ENCODE measurements at places on chromosomes 16 and 17.
A peak's percentile ranks its signal among the peaks of the same experiment; 100 is the strongest.

DNA sequence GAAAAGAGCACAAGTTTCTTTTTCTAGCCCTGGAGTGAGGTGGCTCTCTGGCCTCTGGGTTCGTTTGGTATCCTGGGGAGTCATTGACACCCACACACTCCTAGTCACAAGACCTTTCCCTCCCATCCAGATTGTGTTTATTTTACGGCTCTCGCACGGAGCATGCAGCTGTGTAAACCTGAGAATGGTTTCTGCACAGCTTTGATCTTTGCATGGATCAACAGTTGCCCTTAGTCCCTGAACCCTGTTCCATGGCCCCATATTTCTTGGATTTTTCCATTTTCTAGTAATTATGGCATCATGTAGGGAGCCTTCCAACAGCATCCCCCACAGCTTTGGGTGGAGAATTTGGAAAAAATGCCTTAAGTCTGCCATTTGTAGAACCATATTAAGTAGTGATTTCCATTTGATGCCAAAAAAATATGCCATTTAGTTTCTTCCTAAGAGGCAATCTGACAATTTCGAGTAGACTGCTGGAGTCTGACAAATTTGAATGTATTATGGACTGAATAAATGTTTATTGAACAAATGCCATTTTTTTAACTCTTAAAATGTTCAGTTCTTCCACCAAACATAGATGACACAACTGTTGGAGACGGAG is 197.7 kb downstream of the WWOX start:
- no peak for DNase-seq

DNA sequence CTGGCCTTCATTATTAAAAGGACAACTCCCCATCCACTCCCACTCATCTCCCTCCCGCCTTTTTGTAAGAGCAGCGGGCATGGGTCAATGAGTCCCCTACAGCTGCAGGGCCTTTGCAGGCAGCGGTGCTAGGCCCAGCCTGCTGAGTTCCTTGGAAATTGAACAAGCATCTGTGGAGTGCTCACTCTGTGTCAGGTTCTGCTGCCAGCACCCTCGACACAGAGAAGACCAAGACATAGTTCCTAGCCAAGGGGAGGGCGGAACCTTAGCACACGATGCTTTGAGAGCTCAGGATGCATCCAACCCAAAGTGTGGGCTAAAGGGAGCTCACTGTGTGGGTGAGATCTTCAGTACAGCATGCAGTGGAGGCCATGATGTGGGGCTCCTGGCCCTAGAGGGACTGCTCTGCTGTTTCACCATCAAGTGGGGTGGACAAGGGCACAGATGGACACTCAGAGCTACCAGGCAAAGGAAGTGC is 27.6 kb downstream of the RMI2 start:
- DNase-seq, result no peak

GRCh38 chr17:15124264-15124595 is 140.9 kb downstream of the PMP22 start:
- DNase-seq, result no peak

DNA sequence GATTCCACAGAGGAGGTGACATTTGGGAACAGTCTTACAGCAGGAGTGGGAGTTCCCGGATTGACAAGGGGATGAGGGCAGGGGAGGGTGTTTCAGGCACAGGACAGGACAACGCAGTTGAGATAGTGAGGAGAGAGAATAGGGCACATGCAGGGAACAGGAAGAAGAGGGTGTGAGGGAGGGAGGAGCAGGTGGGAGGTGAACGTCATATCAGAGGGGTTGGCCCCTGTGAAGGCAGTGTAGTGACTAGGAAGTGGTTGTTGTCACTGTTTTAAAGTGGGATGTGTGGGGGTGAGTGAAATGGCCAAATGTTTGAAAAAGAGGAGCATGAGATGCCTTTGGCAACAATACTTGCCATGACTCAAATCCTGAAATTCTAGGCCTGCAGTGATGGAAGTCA is 12.2 kb downstream of the PRKCB start:
- DNase-seq, result no peak

- DNase-seq, result peak; percentile 54
Measured at GRCh38 chr16:67406111-67406971, 9.9 kb downstream of the ZDHHC1 start.

- peak; percentile 86 for DNase-seq
Measured at GRCh38 chr17:68398691-68399637, 58.3 kb downstream of the WIPI1 start.

DNA sequence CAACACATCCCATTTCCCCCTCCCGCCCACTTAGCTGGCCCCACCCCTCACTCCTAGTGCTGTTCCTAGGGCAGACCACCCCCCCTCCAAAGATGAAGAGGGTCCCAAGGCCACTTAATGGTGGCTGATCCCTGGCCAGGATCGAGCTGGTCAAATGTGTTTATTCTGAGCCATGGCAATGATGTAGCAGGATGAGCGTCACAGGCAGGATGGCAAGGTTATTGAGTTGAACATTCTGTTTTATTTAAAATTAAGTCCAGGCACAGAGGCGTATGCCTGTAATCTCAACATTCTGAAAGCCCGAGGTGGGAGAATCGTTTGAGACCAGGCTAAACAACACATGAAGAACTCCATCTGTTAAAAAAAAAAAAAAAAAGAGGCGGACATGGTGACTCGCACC is 12.2 kb downstream of the ZNF423 start:
- no peak for DNase-seq

DNA sequence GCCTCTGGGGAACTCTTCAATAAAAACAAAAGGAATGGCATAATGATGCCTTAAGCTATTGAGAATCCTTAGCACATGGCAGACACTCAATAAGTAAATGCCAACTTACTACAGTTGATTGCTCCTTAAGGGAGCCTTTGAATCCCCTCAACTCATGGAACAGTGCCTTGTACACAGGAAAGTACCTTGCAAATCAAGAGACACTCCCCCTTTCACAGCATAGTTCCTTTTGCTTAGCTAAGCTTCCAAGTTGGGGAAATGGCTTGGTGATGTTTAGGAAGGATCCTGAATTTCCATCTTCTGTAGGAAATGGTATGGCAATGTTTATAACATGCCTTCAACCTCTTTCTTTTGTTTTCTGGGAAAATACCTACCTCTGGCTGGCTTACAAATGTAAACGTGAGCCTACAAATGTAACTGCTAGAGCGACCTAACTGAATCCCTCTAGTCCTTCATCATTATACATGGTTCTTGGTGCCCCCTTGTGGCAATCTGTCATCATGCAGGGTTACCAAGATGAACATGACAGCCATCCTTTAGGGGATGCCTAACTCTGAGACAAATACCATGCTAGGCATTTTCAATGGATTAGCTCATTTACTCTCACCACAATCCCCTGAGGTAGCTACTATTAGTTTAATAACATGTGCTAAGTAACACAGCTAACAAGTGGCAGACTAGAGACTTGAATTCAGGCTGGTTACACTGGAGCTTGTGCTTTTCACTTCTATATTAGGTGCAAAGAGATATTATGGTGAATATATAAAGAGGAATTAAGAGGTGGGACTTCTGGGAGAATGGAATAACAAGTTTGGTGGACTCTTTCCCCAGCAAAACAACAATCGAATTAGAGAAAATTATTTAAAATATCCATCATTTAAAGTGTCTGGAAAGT is 65.0 kb downstream of the MMD start:
- DNase-seq, result peak; percentile 74

DNA sequence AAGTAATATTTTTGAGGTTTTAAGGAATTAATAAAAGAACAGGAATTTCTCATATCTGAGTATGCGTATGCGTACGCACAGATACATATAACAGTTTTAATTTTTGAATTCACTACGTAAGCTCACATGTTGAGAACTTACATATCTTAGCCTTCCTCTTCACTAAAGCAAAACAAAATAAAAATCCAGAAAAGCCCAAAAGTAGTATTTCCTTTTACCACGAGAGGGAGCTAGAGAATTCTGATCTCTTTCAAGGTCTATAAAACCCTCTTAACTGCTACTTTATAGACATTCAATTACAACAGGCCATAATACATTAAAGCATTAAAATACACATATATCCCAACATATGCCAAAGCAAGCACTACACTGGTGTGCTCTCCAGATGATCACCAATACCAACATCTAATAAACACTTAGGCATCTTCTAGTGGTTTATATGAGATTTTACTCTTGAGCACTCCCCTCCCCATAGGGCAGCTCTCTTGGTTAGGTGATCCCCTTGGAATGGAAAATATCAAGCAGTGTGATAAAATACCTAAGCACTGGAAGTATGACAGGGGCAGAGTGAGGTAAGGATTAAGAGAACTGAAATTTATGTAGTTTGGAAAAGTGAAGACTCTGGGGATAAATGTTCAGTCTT is 94.0 kb downstream of the SKAP1 start:
- peak; percentile 34 for DNase-seq

DNA sequence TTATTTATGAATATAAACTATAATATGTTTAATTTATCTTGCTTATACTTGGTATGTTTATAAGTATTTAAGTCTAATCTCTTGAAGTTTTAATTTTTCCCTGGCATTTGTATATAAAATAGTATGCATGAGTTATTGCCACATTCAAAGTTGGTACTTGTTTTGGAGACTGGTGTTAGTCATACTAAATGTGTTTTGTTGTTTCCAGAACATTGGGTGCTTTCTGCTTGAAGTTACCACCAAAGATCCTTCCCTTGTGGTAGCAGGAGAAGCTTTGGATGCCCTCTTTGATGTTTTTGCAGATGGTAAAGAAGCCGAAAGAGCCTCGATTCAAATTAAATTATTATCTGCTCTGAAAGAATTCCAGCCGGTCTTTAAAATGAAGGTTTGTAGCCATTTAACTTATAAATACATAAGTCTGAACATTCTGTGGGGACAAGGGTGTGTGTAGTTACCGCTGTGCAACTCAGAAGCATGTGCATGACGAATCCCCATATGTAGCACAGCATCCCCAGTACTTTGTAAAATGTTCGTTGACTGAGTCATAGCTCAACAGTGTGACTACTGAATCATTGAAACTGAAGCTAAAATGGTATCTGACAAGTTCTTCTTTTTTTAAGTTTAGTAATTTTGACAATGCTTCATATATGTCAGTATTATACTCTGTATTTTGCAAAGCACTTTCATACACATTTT is 36.4 kb downstream of the HEATR3 start:
- DNase-seq, result no peak

- no peak for DNase-seq
Measured at GRCh38 chr16:84964386-84965128, 46.8 kb downstream of the ZDHHC7 start.

DNA sequence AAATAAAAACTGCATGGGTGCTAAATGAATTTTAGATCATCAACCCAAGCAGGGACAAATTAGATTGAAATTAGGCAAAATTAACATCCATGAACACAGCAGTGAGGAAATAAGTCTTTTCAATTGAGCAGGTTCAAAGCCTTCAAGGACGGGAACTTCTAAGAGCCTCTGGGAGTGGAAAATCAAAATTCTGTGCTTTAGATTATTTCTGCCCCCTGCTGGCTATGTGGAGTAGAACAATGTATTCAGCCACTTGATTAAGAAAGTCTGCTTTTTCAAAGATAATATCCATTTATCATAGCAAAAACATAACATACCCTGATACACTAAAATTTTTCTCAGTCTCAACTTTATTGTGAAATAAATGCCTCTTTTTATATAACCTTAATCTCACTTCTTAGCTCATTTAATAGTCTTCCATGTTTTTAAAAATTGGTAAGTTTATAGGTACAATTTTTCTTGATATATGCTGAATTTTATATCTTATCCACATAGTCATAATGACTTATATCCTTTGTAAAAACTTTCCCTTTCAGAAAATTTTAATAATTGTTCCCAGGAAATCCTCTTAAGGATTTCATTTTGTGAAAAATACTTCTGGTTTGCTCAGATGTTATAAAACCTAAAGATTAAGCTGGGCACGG is 28.1 kb upstream of the NOL11 start:
- peak; percentile 77 for DNase-seq

DNA sequence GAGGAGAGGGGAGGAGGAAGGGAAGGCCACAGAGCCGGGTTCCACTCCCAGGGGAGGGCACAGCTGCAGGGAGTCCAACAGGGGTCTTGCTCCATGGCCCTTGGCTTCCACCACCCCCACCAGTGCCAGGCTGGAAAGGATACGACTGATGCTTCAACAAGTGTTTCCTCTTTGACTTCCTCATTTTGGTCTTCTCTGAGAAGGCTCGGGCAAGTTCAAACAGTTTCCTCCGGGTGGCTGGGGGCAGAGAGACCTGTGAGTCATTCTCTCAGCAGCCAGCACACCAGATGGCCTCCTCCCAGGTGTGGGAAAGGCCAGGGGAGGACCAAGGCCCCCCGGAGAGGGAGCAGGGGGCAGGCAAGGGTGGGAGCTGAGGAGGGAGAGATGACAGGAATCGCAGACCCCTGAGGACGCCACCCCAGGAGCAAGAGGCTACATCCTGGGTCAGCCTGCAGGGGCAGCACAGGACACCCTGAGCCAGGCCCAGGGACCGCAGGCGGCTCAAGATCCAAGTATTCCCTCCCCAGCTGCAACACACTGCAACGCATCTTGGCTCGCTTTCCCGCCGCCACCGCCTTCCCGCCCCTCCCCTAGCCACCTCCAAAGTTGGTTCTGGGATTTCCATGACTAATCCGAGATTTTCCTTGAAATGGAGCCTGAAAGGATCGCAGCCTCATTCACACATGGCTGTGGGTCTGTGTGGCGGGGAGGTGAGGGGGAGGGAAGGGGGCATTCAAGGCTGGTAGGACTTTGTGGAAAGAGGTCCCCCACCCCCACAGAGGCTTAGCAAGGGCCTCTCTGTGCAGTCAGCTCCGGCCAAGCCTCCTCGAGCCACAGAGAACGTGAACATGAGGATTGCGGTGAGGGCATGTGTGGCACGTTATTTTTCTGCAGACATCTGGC is 18.4 kb upstream of the MRPS23 start:
- peak; percentile 84 for DNase-seq

- DNase-seq, result peak; percentile 78
Measured at GRCh38 chr17:16419074-16419928, 3.9 kb downstream of the TRPV2 start.

GRCh38 chr16:19868421-19868820 is 16.2 kb downstream of the GPRC5B start:
- DNase-seq, result no peak

GRCh38 chr17:74987909-74988711 is 678 bp downstream of the CDR2L start:
- peak; percentile 86 for DNase-seq

- DNase-seq, result no peak
Measured at GRCh38 chr17:50872710-50873424, 6.7 kb upstream of the TOB1 start.

DNA sequence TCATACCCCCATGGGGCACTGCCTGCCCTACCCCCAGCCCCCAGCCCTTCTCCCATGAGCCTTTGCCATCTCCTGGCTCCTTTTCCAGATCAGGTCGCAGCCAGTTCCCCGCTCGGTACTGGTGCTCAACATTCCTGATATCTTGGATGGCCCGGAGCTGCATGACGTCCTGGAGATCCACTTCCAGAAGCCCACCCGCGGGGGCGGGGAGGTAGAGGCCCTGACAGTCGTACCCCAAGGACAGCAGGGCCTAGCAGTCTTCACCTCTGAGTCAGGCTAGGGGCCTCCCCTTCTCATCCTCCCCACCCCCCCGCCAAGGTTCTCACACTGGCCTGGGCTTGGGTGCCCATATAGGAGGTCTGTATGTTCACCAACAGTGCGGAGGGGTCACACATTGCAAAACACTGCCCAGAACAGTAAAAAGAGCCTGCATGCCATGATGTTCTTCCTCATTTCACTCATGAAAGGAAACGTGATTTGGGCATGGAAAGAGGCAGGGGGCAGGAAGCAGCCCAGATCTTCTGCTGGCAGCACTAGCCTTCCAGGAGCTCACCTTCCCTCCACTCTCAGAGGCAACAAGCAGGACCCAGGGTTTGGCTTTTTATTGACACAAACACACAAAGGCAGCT is 7.5 kb downstream of the IFI35 start:
- DNase-seq, result no peak

- DNase-seq, result peak; percentile 71
Measured at GRCh38 chr17:78013683-78014467, 55.4 kb downstream of the TNRC6C start.
